DMS153 (cell line): ENCODE measurements at places on chromosomes 1 and 21.

- DNase-seq, result peak; percentile 11
These were observed 60.5 kb downstream of the LDLRAD2 start for GRCh38 chr1:21872445-21873079.

DNA sequence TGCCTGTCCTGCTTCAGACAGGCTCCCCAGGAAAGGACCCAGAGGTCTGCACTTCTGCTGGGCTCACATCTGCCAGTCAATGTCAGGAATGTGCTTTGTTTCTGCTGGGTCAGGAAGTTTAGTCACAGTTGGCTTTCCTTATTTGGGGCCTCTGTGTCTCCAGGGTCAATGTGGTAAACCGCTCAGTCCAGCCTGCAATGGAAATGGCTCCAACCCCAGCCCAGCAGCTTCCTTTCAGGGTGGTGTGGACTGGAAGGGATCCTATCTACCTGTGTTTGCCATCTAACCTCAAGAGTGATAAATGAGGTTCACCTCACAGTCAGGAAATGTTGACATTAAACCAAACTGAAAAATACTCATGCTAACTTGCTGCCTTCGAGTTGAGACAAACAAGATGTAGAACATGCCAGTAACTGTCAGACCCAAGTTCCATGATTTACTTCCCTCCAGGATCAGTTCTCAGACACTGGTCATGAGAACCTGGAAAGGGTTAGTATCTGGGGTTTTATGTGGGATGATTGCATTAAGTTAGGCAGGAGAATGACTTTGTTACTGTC is 20.3 kb downstream of the ENO1 start:
- DNase-seq, result no peak

DNA sequence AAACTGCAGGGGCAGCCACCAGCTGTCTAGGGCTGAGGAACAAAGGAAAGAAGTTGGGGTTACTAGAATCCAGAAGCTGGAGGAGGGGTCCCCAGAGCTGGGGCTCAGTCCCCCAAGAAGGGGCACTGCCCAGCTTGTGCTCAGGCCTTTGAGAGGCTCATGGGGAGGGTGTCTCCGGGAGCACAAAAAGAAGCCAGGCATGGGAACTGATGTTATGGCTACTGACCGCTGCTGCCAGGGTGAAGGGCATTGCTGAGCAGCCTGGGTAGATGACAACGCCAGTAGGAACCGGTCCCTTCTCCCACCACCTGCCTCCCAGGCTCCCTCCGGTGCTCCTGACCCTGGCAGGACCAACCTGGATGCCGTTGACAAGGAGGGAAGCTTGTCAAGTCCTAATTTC is 762.5 kb upstream of the TPTE start:
- DNase-seq, result no peak

DNA sequence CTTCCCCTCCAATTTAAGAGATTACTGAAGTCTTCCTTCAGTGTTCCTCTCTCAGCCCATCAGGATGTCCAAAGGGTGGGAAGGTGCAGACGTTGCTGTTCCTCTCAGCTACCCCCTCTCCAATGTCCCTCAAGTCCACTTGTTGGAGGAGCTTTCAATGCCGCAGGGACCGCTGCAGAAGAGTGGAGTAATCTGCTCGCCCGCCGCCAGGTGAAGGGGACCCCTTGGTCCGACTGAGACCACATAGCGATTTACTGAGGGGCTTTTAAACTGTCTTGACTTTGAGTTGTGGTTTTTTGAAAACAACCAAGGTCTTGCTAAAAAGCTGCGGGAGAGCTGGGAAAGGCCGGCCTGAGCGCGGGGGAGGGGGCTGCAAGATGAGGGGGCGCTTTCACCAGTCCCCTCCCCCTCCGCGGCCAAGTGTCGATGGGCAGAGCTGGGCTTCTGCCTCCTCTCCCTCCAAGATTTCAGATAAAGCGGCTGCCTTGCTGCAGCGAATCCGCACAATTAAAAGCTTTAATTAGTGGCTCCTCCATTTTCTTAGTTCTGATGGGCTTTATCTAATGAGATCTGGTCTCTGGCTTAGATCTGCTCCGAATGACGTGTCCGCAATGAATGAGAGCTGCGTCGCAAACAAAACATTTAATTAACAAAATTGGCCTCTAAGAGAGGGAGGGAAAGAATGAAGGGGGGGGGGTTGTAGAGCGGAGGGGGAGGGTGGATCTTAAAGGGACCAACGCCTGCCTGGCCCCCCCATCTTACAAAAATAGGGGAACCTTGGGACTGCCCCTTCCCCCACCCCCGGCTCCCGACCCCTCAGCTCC is 5.9 kb downstream of the LMO4 start:
- DNase-seq, result no peak

- no peak for DNase-seq
These were observed 46.9 kb upstream of the LIN9 start for GRCh38 chr1:226355669-226356551.

DNA sequence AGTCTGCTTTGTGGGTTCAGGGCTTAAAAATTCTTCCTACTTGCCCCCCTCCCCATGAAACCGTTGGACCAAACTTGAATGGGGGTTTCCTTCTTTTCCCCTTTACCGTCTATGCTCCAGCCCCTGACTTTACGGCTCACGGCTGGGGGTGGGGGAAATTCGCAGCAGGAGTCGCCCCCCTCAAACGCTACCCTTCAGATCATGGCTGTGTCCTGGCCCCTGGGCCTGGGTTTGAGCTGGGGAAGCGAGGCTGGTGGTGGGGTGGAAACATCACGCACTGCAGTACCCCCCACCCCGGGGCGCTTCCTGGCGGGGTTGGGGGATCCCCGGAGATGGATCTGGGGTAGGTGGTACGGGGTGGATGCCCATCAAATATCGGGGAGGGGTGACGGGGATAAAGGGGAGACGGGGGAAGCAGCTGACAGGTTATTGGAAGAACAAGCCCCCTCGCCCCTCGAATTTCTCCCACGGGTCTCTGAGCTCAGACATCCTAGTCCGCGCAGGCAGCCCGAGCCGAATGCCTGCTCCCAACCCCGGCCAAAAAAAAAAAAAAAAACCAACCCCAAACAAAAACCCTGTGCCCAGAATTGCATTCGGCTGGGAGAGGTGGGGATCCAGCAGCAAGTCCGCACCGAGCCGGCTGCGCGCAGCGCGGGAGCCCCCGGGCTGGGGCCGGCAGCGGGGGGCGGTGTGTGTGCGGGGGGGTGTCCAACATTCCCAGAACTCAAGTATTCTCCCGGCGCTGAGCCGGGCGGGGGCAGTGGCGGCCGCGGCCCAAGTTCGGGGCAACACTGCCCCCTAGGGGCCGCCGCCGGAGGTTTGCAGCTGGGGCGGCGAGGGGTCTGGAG is 59.0 kb upstream of the ACOT11 start:
- DNase-seq, result peak; percentile 48

DNA sequence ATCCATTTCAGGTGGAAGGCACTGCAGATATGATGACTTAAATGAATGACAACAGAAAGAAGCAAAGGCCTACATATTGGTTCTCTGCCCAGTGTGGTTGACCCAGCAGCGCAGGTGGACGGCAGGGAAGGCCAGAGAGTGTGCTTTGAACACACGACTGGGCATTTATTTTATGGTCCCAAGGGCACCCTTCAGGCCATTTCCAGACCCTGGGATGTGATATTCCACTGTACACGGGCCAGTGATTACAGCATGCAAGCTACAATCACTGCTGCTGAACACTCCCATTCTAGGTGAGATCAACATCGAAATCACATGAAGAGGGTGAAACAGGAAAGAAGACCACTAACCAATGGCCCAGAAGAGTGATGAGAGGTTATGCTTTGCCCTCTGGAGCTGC is 33.8 kb downstream of the PCNX2 start:
- DNase-seq, result no peak

- DNase-seq, result peak; percentile 58
These were observed 15.3 kb downstream of the CD55 start for GRCh38 chr1:207336559-207337467.

GRCh38 chr1:203934027-203934426 is 72.6 kb downstream of the SNRPE start:
- no peak for DNase-seq

DNA sequence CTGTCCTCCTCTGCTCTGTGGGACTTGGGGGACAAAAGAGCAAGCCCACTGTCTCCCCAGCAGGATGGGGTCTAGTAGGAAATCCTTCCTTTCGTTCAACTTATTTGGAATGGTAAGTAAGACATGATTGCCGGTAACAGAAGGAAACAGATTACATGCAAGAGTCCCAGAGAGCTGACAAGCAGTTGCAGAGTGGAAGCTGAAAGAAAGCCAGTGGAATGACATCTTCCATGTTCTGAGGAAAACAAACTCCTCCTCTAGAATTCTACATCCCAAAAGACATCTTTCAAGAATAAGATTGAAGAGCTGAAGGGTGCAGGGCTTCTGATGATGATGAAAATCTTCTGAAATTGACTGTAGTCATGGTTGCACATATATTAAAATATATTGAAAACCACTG is 619.4 kb downstream of the KIF26B start:
- DNase-seq, result no peak

- DNase-seq, result no peak
These were observed 16.6 kb upstream of the DISP3 start for GRCh38 chr1:11462224-11462923.

- no peak for DNase-seq
These were observed 13.1 kb upstream of the SLC30A1 start for GRCh38 chr1:211591980-211592493.

- DNase-seq, result no peak
These were observed 98.6 kb downstream of the ZNF281 start for GRCh38 chr1:200311256-200311655.
